Common myeloid progenitor, CD34-positive (primary cell): ENCODE measurements at places on chromosomes 7 and 10.

GRCh38 chr10:5532307-5532605, 7.5 kb downstream of the CALML3 start:
- DNase-seq = no peak

GRCh38 chr10:69287181-69287580, 8.9 kb downstream of the HK1 start:
- DNase-seq = no peak

DNA sequence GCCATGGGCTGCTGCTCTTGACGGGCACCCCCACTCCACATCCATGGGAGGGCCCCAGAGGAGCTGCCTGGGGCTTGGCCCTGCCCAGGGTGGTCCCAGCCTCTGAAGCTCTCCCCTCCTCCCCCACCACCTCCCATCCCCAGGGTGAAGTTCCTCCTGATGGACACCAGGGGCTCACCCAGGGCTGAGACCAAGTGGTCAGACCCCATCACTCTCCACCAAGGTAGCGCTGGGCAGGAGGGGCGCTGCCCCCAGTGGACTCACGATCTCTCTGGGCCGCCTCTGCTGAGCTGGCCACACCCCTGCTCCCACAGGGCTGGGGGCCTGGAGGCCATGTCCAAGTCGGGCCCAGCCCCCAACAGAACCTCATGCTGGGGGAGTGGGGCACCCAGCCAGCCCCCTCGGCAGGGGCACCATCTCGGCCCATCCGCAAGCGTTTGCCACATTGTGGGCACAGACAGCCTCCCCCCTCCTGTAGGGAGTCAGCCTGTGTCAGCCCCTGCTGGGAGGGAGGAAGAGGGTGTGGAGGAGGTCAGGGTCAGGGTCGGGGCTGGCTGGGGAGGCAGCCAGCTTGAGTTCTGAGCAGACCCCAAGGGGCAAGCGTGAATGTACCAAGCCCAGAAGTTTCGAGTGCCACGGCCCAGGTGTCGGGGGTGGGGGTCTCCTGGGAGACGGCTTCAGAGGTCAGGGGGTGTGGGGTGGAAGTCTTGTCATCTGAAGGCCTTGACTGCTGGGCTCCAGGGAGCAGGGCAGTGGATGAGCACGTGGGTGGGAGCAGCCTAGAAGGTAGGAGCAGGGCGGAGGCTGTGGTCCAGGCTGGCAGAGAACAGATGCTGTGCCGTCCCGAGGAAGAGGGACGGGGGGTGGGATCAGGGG, 2.8 kb downstream of the UPK3B start:
- DNase-seq = peak; percentile 37

GRCh38 chr10:132541129-132541528, 3.5 kb downstream of the INPP5A start:
- no peak for DNase-seq

- no peak for DNase-seq
These were observed 176.8 kb downstream of the TWIST1 start for GRCh38 chr7:18940593-18941134.

DNA sequence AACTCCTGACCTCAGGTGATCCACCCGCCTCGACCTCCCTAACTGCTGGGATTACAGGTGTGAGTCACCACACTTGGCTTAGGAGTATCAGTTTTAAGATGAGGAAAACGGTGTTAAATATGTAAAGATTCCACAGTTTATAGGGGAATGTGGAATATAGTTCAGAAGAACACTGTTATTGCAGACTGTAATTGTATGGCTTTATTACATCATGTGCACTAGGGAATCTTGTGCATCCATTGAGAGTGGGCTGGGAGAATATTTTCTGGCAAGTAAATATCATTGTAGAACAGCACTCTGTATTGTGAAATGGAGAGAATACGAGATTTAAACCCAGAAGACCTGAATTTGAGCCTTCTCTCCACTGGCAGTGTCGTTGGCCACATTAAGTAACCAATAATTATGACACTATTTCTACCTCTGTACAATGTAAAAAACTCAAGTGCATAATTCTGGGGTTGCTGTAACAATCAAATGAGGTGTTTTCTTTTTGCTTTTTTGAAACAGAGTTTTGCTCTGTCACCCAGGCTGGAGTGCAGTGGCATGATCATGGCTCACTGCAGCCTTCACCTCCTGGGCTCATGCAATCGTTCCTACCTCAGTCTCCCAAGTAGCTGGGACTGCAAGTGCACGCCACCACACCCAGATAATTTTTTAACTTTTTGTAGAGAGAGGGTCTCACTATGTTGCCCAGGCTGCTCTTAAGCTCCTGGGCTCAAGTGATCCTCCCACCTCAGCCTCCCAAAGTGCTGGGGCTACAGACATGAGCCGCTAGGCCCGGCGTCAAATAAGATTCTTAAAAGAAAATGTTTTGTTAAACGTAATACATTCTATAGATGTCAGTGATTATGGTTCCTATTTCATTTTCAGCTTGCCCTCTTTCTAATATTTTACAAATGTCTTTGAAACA, 12.0 kb upstream of the PARD3 start:
- DNase-seq = no peak

- no peak for DNase-seq
These were observed 104.0 kb upstream of the NANOS1 start for GRCh38 chr10:118925404-118926071.

DNA sequence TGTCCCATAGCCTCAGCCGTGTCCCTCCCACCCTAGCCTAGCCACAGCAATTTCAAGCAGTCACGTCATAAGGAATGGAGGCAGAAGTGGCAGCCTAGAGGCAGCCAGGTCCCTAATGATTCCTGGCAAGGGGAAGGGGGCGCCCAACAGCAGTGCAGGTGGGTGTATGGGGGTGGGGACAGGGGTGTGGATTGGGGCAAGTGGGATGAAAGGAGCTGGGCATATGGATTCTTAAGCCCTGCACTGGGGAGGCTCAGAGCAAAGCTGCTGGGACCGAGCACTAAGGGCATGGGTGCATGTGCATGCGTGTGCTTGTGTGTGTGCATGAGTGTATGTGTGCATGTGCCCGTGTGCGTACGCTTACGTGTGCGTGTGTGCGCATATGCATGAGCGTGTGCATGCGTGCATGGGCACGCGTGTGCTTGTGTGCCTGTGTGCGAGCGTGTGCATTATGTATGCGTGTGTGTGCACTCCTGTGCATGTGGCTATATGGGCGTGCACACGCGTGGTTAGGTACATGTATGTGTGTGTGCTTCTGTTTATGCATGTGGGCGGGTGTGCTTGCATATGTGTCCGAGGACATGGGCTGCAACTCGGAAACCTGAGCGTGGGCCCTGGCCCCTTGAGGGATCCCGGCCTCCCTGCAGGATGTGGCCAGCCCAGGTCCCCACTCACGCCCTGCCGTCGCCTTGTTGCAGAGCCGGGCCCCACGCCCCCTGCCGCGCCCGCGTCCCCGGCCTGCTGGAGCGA, 34.1 kb downstream of the SH2B2 start:
- no peak for DNase-seq

- DNase-seq = no peak
These were observed 59.3 kb downstream of the ATXN7L1 start for GRCh38 chr7:105816954-105817615.

GRCh38 chr7:5627745-5628547, 153.5 kb downstream of the RNF216 start:
- no peak for DNase-seq

DNA sequence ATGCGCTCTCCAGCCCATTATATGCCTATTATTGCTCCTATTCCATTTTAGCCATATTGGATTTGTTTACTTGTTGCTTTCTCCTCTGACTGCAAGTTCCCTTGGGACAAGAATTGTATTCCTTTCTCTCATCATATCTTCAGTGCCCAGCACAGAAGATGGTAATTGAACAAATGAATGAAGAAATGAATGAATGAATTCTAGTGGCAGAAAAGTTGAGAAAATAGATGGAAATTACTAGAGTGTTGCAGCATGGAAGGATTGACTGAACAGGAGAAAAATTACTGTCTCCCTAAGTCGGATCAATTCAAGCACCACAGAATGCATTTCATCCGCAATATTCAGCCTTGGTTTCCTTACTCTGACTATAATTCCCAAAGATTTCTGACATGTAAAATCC, 1243.2 kb downstream of the SORCS1 start:
- DNase-seq = no peak

GRCh38 chr10:49414496-49414895, 18.6 kb upstream of the DRGX start:
- DNase-seq = no peak

- DNase-seq = no peak
These were observed 57.2 kb upstream of the BET1 start for GRCh38 chr7:94061326-94061725.

DNA sequence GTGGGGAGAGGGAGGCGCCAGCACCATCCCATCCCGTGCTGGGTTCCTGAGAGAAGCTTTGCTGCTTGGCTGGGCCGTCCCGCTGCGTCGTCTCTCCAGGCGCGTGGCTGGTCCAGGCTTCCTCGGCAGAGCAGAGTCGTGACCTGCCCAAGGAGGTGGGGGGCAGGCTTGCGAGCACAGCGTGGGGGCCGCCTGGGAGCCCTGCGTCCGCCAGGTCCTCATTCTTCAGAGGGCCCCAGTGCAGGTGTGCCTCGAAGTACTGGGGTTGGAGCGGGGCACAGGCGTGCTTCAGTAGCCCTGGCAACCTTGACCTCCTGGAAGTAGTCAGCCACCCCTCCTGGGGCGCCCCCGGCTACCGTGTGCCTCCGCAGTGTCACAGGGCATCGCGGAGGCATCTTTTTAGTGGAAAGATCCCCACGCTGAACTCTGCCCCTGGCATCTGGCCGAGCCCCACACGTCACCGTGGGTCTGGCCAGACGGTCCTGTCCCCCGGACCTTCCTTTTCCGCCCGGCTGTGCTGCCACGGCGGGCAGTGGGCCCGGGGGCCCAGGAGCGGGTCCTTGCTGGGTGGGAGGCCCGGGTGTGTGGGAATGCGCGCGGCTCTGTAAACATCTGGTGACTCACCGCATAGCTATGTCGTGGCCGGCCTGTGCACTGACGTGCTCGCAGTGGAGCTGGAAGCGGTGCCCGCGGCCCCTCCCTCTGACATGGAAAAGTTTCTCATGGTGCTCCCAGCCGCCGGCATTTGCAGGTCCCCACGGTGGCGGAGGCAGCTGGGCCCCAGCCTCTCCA, 6.4 kb downstream of the MAFK start:
- DNase-seq = no peak

- DNase-seq = no peak
These were observed 25.2 kb downstream of the NHLRC2 start for GRCh38 chr10:113879691-113880090.

DNA sequence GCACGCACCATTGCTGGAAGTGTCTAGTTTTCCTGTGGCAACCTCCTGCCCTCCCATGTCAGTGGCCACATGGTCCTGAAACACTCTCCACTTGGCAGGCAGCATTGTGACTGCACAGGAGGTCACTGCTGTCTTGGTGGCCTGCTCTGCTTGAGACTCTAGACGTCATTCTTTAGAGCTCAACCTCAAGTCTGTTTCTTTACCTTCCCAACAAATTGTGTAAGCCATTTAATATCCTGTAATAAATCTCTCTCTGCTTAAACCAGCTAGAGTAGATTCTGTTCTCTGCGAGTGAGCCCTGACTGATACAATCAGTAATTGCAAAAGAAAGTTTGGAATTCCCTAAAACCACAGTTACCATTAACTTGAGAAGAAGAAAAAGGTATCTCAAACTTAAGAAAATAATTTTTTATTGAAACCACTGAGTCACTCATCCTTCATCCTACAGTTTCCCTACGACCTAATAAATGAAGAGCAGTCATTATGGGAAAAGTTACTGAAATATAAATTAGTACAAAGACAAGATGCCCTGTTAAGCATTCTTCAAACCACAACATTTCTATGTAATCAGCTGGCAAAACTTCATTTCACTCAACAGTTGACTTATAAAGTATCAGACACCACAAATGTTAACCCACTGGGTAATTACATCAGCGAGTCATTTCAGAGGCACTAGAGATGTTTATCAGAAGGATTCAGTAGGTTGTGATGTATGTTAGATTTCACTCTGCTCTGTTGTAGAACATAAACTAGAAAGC, 18.0 kb downstream of the SLC25A13 start:
- peak; percentile 43 for DNase-seq

- peak; percentile 33 for DNase-seq
These were observed 120.9 kb upstream of the DIP2C start for GRCh38 chr10:810351-810846.
